ENCODE measurements at places on chromosomes 6 and 20.

DNA sequence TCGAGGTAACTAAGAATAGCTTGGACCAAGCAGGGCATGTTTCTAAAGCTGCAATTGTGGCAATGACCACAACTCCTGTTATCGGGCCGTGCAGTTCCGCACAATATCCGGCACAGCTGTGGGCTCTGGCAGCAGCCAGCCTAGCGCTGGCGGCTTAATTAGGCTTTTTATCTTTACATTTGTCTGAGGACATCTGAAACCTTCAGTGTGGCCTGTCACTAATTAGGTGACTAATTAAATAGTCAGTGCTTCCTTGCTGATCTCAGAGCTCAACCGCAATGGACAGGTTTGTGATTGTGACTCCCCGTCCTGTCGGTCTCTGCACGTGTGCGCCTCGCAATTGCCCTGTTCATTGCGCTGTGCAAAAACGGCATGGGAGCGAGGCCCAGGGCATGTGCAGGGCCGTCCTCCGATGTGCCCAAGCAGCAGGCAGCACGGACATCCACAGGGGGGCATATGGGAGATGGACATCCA, 134.8 kb upstream of the INSM1 start:
- ATAC-seq: no peak

DNA sequence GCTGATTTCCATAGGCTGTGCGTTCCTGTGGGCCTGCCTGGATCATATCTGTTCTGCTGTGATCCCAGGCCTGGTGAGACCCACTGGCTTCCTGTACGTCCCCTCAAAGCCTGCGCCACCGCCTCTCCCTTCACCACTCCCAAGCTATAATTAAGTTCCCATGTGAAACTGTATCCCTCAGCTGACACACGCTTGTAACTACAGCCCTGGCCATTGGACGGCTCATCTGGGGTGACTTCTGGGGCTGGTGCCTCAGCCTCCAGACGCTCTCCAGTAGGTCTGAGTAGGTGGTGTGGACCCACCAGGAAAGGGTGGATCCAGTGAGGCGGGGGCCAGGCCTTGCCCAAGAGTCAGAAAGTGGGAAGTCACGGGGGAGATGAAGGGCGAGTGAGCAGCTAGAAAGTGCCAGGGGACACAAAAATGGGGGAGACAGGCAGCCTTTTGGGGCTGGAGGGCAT, 21.0 kb downstream of the PPARD start:
- no peak for ATAC-seq

DNA sequence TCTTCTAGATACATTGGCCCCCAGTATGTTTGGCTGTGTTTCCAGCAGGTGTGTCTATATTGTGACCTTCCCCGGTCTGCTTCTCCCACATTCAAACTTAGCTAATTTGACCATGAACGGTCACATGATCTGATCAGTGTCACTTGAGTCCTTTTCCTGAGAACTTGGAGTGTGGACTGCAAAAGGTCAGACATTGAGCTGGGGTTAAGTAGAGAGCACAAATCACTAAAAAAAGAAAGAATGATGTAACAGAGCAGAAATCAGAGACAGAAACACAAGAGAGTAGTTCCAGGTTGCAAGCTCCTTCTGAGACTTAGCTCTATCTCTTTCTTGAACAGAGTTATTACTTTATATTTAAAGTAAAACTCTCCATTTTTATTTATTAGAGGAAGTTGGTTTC, 733.9 kb downstream of the CBLN4 start:
- no peak for ATAC-seq

DNA sequence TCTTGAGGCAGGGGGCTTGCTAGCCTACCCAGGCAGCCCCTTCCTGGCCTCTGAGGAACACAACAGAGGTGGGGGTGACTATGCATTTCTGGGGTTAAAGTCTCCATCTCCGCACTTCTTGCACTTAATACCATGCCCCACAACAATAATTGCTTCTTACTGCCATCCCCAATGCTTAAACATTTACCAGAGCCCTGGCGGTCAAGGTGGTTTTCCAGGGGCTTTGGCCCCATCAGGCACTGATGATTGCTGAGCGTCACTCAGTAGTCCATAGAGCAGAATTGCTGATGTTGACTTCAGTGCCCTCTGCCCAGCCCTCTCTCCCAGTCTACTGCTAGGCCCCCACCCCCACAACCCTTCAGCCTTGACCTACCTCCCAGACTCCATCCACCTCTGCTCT, 32.5 kb upstream of the KCNK5 start:
- ATAC-seq: no peak

DNA sequence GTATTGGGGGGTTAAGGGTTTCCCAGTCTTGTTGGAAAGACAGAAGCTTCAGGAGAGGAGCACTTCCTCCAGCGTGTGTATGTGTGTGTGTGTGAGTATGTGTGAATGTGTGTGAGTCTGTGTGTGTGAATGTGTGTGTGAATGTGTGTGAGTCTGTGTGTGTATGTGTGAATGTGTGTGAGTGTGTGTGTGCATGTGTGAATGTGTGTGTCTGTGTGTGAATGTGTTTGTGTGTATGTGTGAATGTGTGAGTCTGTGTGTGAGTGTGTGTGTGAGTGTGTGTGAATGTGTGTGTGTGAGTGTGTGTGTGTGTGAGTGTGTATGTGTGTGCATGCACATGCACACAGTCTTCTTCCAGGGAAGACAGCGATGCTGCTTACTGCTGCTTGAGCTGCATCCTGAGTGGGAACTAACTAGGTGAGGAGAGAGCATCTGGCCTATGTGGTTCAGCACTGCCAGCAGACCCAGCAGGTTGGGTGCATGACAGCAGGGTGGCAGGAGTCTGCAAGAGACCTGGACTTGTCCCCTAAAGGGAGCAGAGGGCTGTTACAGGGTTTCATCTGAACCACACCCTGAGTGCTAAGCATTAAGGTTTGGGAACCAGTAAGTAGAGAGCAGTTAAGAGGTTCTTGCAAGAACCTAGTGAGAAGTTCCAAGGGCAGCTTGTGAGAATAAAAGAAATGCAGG, 22.7 kb upstream of the CCND3 start:
- ATAC-seq: no peak

Measured in esophagus mucosa (tissue), 1 donor.